ENCODE measurements at places on chromosomes 4 and X. TPM values are rescaled to one million over a fixed set of nuclear protein-coding genes. Genes with fewer than 3 reads are reported as not detected.

Gene TCP11X2
- not detected for total RNA-seq

GRCh38 chr4:7112656-7113055 is 44.8 kb upstream of the GRPEL1 start:
- DNase-seq: peak; percentile 5

GRCh38 chr4:151152028-151152427 is 52.6 kb downstream of the RPS3A start:
- no peak for DNase-seq

DNA sequence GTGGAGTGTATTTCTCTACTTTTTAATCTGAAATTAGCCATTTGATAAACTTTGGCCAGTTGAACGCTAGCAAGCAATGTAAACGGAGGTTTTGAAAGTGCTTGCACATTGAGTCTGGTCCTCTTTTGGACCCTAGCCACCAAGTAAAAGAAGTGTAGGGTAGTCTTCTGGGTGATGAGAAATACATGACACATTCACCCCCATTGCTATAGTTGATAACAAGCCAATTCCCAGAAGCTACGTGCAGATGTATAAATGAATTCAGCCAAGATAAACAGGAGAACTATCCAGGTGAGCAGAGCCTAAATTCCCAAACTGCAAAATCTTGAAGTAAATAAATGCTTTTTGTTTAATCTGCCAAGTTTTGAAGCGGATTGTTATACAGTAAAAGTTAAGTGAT is 965.4 kb upstream of the GRIA3 start:
- DNase-seq: no peak

Gene CENPVL2
- total RNA-seq: not detected

DNA sequence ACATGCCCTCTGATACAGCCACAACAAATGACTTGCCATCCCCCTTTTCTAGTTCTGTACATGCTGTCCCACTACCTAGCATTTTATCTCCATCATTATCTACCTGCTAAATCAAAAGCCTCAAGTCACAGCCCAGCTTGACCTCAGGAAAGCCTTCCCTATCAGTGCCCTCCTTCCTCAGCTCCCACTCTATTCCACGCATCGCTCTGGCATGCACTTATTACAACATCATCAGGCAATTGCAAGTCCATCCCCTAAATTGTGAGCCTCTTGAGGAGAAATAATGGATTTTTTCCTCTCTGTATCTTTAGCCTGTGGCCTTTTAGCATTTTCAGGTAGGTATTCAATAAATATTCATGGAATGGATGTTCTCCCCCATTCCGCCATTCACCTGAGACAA is 5.7 kb downstream of the ARL13A start:
- no peak for DNase-seq

DNA sequence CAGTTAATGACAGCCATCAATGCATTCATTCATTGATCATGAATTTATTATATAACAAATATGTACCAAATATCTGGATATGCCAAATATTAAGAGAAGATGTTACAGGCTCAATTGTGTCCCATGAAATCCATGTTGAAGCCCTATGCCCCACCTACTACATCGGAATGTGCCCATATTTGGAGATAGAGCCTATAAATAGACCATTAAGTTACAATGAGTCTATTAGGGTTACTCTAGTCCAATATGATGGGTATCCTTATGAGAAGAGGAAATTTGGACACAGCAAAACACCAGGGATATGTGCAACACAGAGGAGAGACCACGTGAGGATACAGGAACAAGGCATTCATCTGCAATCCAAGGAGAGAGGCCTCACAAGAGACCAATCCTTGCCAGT is 634.5 kb downstream of the DMD start:
- no peak for DNase-seq

DNA sequence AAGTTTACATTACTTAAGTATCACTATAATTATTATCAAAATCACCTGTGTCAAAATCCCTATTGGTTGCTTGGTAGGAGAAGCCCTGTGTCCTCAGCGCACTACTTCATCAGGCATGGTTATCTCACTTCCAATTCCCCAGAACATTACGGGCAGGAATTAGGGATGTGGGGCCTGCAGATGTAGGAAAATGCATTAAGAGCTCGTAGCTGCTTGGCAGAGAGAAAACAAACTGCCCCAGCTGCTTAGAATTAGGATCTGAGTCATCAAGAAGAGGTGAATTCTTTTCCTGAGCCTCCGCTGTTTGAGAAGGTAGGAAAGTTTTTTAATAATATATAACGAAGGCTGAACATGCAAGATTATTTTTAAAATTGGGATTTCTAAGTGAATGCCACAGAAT is 31.1 kb upstream of the CLNK start:
- no peak for DNase-seq

Gene ADAM29
- total RNA-seq: not detected

DNA sequence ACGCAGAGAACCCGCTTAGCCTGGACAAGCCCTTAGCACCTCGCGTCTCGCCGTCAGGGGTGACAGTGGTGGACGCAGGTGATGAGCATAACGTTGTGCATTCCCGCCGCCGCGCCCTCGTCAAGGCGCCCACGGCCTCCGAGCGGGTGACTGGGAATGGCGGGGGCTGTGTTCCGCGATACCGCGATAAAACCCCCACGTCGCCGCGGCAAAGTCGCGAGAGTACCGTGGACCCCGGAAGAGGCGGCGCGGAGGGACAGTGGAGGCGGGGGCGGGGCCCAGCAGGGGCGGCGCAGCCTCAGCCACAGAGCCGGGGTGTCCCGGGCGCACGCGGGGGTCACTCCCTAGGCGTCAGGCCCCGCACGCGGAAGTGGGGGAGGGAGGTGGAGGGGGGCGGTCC is 53.8 kb downstream of the ZFYVE28 start:
- DNase-seq: peak; percentile 50

- DNase-seq: no peak
Measured at GRCh38 chr4:139794158-139794954, 128.7 kb downstream of the MGST2 start.

DNA sequence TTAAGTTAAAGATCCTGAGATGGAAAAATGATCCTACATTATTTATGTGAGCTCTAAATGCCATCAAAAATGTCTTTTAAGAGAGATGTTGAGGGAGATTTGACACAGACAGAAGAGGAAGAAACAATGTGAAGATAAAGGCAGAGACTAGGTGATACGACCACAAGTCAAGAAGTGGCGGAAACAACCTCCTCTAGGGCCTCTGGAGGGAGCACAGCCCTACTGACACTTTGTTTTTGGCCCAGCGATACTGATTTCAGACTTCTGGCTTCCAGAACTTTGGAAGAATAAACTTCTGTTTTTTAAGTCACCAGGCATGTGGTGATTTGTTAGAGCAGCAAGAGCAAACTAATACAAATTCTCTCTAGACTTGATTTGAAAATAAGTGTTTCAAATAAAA is 1216.1 kb downstream of the FSTL5 start:
- no peak for DNase-seq

- DNase-seq: peak; percentile 97
Measured at GRCh38 chr4:38663801-38664705, at the start of gene KLF3. TSS of gene KLF3 (plus strand) at chr4:38664199. CDS start at chr4:38680626, 16,427 bp downstream.

DNA sequence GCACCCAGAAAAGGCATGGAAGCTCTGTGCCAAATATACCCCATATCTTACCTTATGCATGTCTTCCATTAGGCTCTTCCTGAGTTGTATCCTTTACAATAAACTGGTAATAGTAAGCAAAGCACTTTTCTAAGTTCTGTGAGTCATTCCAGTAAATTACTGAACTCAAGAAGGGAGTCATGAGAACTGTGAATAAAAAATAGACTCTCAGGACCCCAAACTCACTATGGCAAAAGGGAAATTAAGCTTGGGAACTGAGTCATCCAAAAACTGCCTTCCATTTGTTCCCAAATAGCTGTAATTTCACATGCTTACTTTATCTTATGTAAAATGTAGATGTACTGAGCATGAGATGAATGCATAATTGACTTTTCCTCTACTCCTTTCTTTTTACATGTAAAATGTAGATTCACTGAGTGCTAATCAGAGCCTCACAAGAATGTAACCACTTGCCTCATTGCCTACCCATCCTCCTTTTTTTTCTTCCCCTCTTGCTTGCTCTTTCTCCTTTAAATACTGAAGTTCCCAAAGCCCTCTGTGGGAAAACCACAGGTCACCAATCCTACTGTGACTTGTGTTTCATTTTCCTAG is 8.1 kb downstream of the TCEAL3 start:
- DNase-seq: no peak

- DNase-seq: no peak
Measured at GRCh38 chr4:87657525-87657924, 7.4 kb downstream of the DMP1 start.
